ENCODE measurements at places on chromosomes 12 and 14.
A peak's percentile ranks its signal among the peaks of the same experiment; 100 is the strongest.

DNA sequence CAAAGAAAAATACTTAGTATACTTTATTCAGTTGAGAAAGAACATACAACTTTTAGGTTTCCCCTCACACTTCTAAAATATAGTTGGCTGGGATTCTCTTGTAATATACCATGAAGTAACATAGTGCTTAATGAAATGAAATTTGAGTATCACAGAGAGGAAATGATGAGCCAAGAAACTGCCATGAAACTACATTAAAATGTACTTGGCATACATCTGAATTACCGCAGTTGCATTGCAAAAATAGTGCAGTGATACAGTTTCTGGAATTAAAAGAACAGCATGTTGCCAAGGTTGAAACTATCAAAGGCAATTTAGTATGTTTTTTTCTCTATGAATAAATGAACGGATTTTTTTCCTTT is 389.2 kb downstream of the TMEM117 start:
- DNase-seq = no peak

DNA sequence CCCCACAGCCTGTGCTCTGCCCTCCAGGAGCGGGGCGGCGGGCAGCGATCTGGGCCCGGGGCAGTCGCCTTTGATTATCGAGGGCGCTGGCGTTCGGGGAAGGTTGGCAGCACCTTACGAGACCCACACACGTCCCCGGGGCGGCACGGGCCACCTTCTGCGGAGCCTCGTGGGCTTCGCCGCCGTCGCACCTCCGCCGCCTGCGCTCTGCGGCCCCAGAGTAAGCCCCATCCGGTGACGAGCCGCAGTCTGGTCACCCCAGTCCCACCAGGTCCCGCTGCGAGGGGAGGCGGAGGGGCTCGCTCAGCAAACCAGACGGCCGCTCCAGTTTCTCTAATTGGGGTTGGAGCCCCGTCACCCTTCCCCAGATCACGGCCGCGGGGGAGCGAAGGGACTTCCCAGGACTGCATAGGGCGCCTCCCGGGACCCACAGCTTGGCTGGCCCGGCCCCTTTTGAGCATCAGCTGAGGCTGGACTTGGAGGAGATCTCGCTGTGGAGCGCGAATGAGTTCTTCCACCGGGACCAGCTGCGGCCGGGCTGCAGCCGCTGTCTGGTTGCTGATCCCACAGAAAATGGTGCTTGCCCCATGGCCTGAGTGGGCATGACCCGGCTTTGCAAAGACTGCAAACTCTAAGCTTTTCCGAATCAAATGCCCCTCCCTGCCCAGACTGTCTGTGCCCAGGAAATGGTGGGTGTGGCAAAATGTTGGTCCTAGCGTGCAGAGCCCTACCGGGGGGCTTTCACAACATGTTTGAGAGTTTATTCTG is 560 bp downstream of the LGALS3 start:
- DNase-seq = peak; percentile 59

- DNase-seq = no peak
Observed at GRCh38 chr12:104526320-104526719, 69.6 kb downstream of the CHST11 start.

- no peak for DNase-seq
Observed at GRCh38 chr12:126768517-126768916, 1498.5 kb upstream of the TMEM132C start.

DNA sequence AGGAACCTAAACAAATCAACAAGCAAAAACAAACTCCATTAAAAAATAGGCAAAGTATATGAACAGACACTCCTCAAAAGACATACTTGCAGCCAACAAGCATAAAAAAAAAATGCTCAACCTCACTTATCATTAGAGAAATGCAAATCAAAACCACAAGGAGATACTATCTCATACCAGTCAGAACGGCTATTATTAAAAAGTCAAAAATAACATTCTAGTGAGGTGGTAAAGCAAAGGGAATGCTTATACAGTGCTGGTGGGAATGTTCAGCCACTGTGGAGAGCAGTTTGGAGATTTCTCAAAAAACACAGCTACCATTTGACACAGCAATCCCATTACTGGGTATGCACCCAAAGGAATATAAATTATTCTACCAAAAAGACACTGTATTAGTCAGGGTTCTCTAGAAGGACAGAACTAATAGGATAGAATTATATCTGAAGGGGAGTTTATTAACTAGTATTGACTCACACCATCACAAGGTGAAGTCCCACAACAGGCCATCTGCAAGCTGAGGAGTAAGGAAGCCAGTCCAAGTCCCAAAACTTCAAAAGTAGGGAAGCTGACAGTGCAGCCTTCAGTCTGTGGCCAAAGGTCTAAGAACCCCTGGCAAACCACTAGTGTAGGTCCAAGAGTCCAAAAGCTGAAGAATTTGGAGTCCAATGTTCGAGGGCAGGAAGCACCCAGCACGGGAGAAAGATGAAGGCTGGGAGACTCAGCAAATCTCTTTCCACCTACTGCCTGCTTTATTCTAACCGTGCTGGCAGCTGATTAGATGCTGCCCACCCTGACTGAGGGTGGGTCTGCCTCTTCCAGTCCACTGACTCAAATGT is 101.6 kb upstream of the KRAS start:
- DNase-seq = no peak

DNA sequence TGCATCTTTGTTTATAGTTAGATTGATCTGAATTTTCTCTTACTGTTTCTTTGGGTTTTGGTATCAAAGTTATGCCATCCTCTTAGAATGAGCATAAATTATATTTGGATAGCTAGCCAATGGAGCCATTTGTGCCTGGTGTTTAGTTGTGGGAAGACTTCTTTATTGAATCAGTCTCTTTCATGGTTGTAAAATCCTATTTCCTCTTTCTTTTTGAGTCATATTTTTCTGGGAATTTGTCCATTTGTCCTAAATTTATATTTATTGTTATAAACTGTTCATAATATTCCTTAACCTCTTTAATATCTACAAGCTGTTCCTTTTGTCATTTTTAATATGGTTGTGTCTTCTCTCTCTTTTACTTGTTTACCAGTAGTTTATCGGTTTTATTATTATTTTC is 462.5 kb downstream of the AEBP2 start:
- no peak for DNase-seq

- DNase-seq = no peak
Observed at GRCh38 chr14:96805956-96806355, 8.8 kb downstream of the VRK1 start.

DNA sequence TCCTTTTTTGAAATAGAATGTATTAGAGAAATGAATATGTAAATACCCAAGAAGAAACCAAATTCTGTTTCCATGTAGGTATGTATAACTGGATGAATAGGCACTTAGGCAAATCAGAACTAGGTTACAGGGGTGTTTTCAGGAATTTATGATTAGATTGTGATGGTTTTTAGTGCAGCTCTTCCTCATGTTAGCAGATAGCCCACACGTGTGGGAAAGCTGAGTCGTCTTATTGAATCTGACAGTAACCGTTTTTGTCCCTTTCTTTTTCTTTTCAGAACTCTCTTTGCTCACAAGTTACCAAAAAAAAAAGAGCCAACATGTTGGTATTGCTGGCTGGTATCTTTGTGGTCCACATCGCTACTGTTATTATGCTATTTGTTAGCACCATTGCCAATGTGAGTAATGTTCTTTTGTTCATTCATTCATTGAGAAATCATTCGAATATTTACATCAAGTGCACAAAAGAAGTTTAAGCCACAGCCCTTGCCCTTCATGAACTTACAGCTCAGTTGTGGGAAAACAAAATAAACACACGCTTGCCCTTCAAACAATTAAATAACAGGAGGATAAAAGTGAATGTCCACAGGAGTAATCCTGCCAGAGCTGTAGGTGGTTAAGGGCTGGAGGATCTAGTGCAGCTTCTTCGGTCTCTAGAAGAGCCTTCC is 14.8 kb downstream of the EMP1 start:
- DNase-seq = no peak

DNA sequence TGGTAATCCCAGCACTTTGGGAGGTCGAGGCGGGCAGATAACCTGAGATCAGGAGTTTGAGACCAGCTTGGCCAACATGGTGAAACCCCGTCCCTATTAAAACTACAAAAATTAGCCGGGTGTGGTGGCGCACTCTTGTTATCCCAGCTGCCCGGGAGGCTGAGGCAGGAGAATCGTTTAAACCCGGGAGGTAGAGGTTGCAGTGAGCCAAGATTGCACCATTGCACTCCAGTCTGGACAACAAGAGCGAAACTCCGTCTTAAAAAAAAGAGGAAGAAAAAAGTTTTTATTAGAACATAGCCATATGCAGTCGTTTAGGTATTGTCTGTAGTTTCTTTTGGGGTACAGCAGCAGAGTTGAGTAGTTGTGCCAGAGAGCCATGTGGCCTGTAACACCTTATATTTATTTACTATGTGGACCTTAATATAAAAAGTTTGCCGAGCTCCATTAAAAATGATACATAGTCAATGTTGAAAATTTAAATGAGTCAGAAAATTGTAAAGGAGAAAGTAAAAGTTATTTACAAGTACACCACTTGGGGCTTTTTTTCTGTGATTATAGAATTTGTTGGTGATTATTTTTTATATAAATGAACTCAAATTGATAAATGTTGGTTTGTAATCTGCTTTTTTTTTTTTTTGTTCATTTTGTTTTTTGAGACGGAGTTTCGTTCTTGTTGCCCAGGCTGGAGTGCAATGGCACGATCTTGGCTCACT is 2.2 kb downstream of the ADIPOR2 start:
- DNase-seq = no peak

GRCh38 chr12:98799146-98799810 is 154.2 kb downstream of the APAF1 start:
- DNase-seq = no peak

DNA sequence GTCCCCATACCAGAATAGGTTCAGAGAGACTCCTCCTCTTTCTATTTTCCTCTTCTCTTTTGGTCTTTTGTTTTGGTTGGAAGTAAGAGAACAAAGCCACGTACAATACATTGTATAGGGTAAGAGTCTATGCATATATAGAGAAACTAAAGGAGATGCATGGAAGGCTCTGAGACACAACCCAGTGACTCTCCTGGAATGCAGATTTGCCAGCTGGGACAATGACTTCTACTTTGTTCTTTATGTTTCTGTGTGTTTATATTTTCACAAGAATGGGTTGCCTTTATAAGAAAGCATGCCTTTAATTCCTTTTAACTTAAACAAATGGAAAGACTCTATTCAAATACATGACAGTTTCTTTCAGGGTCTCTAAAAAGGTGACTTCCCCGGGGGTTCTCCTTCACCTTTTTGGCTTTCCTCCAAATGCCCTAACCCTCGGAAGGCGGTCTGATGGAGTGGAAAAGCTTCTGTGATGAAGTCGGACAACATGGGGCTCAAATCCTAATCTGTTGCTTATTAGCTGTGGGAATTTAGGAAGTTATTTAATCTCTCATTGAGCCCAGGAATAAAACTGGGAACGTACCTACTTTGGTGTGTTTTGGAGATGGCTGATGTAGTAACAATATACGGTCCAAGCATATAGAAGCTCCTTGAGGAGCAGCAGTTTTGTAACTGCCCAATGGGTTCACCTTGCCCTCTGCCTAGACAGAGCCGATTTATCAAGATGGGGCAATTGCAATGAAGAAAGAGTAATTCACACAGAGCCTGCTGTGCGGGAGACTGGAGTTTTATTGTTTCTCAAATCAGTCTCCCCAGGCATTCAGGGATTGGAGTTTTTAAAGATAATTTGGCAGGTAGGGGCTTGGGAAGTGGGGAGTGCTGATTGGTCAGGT is 9.1 kb upstream of the SERPINA1 start:
- no peak for DNase-seq

DNA sequence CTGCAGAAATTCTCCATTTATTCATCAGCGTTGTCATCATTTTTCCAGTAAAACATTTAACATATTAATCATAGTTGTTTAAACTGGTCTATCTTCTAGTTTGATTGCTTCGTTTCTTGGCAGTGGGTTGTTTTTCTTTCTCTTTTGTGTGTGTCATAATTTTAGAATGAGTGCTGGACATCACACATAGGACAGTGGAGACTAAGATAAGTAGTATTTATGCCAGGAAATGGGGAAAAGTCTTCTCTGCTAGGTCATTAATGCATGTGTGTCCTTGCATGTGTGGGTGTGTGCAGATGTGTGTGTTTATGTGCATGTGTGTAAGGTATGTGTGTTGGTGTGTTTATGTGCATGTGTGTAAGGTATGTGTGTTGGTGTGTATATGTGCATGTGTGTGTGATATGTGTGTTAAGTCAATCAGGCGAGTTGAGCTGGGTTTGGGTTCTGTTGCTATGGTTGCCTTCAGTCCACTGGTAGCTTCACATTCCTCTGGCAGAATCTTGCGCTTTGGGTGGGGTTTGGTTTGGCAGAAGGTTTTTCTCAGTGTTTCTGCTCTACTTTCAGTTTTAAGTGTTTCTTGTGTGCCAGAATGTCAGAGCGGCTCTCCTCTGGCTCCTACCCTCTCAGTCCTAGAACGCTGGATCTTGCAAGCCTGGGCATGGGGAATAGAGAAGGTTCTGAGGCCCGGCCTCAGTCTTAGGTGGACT is 7.8 kb upstream of the ADGRD1 start:
- DNase-seq = no peak

- no peak for DNase-seq
Observed at GRCh38 chr12:105774037-105774436, 364.7 kb downstream of the NUAK1 start.

- DNase-seq = no peak
Observed at GRCh38 chr12:5742258-5742657, 202.8 kb downstream of the ANO2 start.

GRCh38 chr14:105281371-105282097 is 19.3 kb downstream of the BRF1 start:
- DNase-seq = peak; percentile 57

- DNase-seq = peak; percentile 41
Observed at GRCh38 chr12:47767216-47767724, 5.8 kb upstream of the SLC48A1 start.

DNA sequence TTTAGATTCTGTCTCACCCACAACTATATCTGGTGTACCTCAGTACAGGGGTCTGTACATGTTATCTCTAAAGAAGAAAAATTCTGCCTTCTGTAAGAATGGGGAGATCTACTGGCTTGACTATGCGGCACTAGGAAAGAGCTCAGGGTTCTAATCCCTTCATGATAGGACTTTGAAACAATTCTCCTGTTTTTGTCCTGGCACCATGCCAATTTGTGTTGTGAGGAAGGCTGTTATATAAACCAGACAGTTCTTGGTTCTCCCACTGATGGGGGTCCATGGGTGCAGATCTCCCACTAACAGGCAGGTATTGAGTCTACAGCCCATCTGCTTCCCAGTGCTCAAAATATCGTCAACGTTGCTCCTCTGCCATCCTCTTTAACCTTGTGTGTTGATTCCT is 883.7 kb downstream of the GALC start:
- DNase-seq = no peak

DNA sequence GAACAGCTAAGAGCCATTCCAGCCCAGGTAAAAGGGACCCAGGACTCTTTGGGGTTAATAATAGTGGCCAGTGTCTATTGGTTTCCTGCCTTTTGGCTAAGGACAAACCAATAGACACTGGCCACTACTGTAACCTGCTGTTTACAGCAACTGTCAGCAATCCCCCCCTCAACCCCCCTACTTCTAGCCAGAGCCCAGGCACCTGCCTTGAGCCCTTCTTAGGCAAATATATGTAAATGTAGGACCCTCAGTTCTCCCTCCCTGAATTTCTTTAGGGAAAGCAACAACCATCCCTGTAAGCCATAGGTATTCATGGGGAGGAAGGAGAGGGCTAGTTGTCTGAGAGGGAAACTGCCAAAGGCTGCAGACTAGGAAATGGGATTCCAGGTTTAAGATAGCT is 22.3 kb downstream of the HOXC4 start:
- DNase-seq = no peak

GRCh38 chr14:34966413-34966812 is 16.4 kb upstream of the SRP54 start:
- DNase-seq = no peak

All from RWPE1 (cell line).